Activated CD8-positive, alpha-beta memory T cell treated with anti-CD3 and anti-CD28 coated beads, Interleukin-2, amount 10 ng/mL, durations not matched to agents 7 days and 5 days (primary cell): ENCODE measurements at places on chromosomes 4 and X. TPM values are rescaled to one million over a fixed set of nuclear protein-coding genes. Genes with fewer than 3 reads are reported as not detected.

GRCh38 chr4:13947921-13948320 is 320.4 kb upstream of the BOD1L1 start:
- H3K4me3 ChIP-seq = no peak overlapping the region
- H3K4me1 ChIP-seq = no peaks in the 10 kb centered on the region
- no peak for DNase-seq

SLC4A4 gene
- 2.5 TPM for total RNA-seq

- no peaks in the 10 kb centered on the region for H3K36me3 ChIP-seq
- H3K27me3 ChIP-seq = peaks cover 16% of the 10 kb centered on the region
- no peaks in the 10 kb centered on the region for H3K4me1 ChIP-seq
- H3K27ac ChIP-seq = no peak overlapping the region
- no peak for DNase-seq
Observed at GRCh38 chr4:155675709-155676429, 9.2 kb downstream of the GUCY1A1 start.

ARHGAP36 gene
- not detected for total RNA-seq

- peaks cover 12% of the 10 kb centered on the region for H3K36me3 ChIP-seq
- H3K4me3 ChIP-seq = no peak overlapping the region
- H3K4me1 ChIP-seq = peaks cover 34% of the 10 kb centered on the region
- DNase-seq = no peak
- no peak overlapping the region for H3K27ac ChIP-seq
- H3K27me3 ChIP-seq = no peaks in the 10 kb centered on the region
Observed at GRCh38 chr4:26140150-26140898, 180.5 kb upstream of the RBPJ start.

DNA sequence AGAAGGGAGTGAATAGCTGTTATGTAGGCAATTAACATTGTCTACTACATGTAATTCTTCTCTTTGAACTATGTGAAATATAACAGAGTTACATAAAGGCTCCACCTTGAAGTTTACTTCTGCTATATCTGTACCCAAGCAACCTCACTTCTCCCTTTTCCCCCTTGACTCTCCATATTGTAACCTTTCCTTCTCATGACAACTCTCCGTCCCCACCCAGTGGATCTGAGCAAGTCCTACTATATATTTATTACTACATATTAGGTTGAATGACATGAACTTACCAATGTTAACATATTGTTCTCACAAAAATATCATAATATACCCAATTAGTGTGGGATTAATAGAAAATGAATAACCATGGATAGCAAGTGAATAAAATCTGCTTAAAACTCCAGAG is 93.2 kb upstream of the ATP8A1 start:
- H3K4me3 ChIP-seq = no peak overlapping the region
- no peaks in the 10 kb centered on the region for H3K4me1 ChIP-seq
- DNase-seq = no peak
- no peaks in the 10 kb centered on the region for H3K27me3 ChIP-seq
- no peaks in the 10 kb centered on the region for H3K36me3 ChIP-seq

- H3K27me3 ChIP-seq = no peaks in the 10 kb centered on the region
- no peak overlapping the region for H3K27ac ChIP-seq
- no peak for DNase-seq
Observed at GRCh38 chr4:184359888-184360287, 114.5 kb downstream of the IRF2 start.

DNA sequence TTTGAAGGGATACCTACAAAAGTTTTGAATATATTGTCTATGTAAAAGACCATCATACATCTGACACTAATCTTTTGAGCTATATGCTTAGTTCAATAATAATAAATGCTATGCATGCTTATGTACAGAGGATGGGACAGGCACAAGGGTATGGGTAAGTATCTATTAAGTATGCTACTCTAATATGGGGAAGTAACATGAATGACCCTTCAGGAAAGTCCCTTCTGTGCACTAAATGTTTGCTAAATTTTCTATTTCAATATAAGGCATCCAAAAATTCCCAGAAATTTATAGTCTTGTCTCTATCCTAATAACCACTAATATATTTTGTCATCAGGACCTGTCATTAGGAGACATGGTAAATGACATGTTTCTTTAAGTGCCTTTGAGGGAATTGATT is 19.0 kb downstream of the ATP8A1 start:
- H3K36me3 ChIP-seq = peaks cover 4% of the 10 kb centered on the region
- no peaks in the 10 kb centered on the region for H3K27me3 ChIP-seq
- no peak overlapping the region for H3K4me3 ChIP-seq
- no peak for DNase-seq
- peak overlapping the region; percentile 20 for H3K27ac ChIP-seq
